NCI-H1105 (cell line): ENCODE measurements at places on chromosomes 5 and 9.

GRCh38 chr9:34203992-34204635 lies 25.3 kb downstream of the UBAP1 start:
- no peak for DNase-seq

GRCh38 chr9:28050046-28050445 lies 476.8 kb upstream of the C9orf72 start:
- no peak for DNase-seq

GRCh38 chr9:11558043-11558442 lies 945.2 kb upstream of the PTPRD start:
- no peak for DNase-seq

DNA sequence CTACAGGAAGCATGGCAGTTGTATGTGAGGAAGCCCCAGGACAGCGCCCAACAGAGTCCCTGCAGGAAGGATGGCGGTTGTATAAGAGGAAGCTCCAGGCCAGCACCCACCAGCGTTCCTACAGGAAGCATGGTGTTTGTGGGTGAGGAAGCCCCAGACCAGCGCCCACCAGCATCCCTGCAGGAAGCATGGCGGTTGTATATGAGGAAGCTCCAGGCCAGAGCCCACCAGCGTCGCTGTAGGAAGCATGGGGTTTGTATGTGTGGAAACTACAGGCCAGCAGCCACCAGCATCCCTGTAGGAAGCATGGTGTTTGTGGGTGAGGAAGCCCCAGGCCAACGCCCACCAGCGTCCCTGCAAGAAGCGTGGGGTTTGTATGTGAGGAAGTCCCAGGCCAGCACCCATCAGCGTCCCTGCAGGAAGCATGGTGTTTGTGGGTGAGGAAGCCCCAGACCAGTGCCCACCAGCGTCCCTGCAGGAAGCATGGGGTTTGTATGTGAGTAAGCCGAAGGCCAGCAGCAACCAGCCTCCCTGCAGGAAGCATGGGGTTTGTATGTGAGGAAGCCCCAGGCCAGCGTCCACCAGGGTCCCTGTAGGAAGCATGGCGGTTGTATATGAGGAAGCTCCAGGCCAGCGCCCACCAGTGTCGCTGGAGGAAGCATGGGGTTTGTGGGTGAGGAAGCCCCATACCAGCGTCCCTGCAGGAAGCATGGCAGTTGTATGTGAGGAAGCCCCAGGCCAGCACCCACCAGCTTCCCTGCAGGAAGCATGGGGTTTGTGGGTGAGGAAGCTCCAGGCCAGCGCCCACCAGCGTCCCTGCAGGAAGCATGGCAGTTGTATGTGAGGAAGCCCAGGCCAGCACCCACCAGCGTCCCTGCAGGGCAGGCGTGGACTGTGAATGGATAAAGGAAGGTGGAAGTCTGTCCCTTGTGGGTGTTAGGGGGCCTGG lies 79.0 kb downstream of the DAP start:
- DNase-seq, result no peak

GRCh38 chr9:137452006-137452760 lies 7.0 kb downstream of the NSMF start:
- DNase-seq, result no peak

- no peak for DNase-seq
Measured at GRCh38 chr5:60131504-60131903, 238.0 kb upstream of the PDE4D start.

DNA sequence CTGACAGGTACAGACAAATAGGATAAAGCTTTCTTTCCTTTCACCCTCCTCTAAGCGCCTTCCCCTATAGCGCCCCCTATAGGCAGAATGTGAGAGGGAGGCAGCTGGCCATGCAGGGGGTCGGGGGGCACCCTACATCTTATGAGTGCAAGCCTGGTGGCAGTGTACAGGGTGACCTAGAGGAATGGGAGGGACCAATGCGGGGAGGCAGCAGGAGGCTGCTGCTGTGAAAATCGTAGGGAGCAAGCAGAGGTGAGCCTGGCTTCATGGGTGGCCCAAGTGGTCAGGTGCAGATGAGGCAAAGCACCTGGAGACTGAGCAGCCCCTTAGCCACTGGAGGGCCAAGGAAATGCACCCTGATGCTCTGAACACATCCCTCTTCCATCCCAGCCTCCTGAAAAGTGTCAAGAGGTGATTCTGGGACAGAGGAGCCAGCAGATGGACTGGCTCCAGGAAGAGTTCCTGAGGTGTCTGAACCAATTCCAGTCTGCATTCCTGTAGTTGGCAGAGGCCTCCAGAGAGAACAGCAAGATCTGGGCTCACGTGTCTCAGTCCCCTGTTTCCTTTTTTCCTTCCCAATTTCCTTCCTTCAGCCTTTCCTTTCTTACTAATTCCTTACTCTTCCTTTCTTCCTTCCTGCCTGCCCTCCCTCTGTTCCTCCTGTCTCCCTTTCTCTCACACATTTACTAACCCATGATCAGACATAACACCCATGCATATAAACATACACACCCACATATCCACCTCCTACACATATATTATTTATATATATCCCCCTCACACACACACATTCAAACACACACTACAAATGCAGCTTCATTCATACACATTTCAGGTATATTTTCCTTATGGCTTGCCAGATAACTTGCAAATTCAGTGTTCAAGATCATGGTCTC lies 32.8 kb upstream of the GALNT10 start:
- no peak for DNase-seq

DNA sequence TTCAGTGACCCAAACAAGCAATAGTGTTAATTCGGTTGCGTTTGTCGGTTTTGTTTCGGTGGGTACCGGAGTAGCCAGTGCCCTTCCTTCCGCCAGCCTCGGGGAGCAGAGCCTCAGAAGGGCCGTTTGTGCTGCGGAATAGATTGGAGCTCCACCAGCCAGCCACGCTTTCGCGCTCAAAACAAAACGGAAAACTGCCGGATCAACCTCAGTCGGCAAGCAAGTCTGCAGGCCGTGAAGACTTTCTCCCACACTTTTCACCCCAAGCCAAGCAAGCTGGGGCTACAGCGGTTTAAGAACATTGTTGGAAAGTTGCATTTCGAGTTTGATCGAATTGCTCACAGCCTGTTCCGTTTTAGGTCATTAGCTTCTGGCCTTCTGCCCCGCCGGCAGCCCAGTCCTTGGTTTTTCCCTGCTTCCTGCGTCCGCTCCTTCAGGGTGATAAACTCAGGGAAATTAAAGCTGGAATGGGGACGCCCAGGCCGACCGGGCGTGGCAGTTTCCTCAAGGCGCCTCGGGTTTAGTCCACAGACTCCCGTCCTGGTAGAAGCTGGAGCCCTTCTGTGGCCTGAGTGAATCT lies 803 bp upstream of the CCNO start:
- peak; percentile 10 for DNase-seq

DNA sequence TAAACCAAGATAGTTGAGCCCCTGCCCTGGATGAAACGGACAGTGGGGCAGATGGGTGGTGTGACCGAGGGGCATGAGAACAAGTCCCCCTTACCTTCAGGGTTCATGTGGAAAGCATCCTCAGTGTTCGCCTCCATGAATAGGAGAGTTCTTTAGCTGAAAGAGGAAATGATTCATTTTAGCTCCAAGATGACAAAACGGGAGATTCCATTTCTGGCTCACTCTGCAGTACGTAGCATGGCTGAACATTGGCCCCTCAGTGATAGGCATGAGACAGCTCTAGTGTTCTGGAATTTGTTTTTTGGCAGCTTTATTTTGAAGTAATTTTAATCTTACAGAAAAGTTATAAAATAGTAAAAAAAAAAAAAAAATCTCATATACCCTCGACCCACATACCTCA lies 70.2 kb upstream of the AGXT2 start:
- no peak for DNase-seq
